ENCODE measurements at places on chromosomes 12 and 14.

GRCh38 chr14:33460164-33460563, 490.7 kb downstream of the EGLN3 start:
- no peak for DNase-seq

DNA sequence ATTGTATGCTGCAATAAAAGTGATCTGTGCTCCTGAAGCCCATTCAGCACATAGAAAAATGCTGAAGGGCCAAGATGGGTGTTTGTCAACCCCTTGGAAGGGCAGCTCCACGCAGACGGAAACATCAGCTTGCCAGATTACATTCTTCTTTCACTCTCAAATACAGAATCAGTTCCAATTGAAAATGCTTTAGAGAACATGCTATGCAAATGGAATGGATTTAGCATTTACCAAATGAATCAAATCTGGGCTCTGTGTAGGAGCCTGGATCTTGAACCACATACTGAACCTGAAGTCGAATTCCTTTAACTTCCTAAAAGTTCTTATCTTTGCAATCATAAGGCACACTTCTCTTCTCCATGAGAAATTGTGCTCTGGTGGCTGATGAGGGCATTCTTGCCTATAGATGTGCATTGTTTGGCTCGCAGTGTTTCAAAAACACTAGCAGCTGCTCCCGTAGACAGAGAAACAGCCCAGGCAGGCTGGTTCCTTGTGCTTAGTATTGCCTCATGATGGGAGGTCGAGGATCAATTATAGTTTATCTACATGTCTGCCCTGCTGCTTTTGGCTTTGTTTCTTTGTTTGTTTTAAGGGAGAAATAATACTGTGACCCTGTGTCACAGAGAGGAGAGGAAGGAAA, 489.8 kb upstream of the FLRT2 start:
- DNase-seq: no peak

- peak; percentile 62 for DNase-seq
Measured at GRCh38 chr12:62813031-62813829, 121.7 kb downstream of the PPM1H start.

GRCh38 chr14:87767567-87767901, 225.4 kb downstream of the GALC start:
- no peak for DNase-seq

- no peak for DNase-seq
Measured at GRCh38 chr12:120148011-120148410, 31.5 kb upstream of the RAB35 start.

- DNase-seq: no peak
Measured at GRCh38 chr12:131189781-131190180, 236.1 kb downstream of the ADGRD1 start.

GRCh38 chr14:38556252-38556651, 300.4 kb upstream of the CLEC14A start:
- no peak for DNase-seq
